ENCODE measurements at places on chromosomes 3 and 15.

DNA sequence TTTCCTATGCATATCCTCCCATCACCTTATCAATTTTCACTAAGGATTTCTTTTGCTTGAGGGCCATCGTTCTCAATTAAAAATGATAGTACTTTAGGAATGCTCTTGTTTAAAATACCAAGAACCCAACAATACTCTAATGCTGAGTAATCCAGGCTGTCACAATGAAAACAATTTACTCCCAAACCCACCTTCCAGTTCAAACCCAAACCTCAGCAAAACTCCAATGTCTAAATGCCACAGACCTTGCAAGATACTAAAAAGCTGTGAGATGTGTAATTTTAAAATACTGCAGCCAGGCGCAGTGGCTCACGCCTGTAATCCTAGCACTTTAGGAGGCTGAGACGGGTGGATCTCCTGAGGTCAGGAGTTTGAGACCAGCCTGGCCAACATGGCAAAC, 889.8 kb downstream of the ROBO1 start:
- DNase-seq = no peak

DNA sequence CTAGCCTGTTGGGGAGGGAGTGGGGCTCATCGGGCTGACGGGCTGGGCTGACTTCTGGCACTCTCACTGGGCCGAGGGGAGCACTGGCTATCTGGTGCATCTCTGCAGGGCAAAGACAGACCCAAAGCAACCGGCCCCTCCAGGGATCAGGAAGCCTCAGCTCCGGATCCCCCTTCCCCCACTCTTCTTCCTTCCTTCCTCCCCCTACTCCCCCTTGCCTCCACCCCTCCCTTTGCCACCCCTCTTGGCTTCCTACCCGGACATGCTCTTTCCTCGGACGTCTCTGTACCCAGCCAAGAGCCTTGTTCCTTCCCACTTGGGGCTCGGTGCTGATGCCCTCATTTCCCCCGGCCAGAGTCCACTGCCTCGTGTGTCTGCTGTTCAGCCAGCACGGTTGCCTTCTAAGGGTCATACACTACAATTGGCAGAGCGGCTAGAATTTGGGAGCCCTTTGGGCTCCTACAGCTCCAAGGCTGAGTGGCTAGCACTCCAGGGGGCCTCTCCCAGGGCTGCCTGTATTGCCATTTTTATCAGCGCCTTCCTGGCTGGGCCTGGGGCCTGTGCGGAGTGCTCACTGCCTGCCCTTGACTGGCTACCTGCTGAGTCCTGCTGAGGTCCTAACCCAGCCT, 10.9 kb downstream of the SEMA3F start:
- no peak for DNase-seq

DNA sequence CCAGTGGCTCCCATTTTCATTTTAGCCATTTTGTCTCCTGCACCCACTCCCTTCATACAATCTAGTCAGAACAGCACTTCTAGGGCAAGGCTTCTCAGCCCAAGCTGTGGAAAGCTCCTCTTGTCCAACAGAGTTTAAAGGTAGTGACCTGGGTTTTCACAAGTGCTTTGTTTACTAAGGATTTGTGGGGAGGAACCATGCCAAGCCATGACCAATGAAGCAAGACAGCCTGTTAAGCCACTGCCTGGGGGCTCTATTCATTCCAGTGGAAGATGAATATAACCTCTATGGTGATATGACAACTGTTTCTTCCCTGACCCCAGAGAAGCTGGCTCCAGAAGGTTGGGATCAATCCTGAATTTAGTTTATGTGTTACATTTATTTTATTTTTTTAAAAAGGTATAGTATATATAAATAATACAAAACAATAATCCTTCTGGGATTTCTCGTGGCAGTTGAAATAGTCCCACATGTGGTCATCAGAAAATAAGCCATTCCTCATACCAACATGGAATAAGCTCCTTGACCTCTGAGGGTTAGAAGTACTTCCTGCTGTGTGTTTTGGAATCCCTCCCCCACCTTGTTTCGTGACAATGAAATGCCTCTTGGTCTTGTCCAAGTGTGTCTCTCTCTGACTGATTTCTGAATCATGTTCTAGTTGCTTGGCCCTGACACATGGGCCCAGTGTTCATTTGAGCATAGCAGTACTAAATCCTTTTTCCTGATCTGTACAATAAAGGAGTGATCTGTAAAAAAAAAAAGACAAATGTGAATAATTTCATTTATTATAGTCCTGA, 13.3 kb upstream of the THUMPD3 start:
- no peak for DNase-seq

DNA sequence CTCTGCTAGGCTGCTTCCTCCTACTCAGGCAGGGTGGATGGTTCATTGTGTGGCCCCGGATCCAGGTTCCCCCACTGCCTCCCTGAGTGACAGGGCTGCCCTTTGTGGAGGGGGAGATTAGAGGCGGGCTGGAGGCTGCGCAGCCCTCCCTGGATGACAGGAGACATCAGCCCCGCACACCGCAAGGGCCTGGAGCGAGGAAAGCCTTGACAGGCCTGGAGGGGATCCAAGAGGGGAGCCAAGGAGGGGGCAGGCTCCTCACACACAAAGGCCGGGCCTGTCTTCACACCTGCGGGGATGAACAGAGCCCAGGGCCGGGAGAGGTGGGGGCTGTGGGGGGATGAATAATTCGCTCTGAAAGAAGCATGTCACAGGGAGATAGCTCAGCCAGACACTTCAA, 72.9 kb downstream of the RPN1 start:
- DNase-seq = no peak

GRCh38 chr15:29736744-29737020, 85.6 kb downstream of the TJP1 start:
- no peak for DNase-seq
